Amniotic stem cell (primary cell): ENCODE measurements at places on chromosomes 2 and 18.

DNA sequence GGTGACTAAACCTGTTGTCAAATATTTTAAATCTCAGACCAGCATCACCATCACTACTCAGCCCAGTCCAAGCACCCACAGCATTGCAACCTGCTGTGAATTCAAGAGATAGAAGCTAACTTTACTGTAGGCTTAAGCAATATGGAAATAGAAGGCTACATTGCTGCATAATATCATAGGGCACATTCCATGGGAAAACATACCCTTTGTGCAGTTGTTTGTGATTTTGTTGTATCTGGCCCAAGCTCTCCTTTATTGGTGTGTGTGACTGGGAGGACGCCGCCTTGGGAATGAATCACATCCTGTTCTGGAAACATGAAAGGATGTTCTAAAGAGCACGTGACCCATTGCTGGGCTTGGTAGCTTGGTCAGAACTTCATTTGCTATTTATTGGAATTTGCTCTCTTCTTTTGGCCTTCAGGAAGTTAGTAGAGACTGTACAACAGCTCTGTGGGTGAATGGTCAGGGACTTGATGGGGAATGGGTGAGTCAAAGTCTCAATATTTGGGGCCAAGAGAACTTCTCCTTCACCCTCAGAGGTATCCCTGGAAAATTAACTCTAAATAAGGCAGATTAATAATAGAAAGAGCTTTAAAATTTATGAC, 106.8 kb upstream of the SERPINE2 start:
- DNase-seq, result no peak

DNA sequence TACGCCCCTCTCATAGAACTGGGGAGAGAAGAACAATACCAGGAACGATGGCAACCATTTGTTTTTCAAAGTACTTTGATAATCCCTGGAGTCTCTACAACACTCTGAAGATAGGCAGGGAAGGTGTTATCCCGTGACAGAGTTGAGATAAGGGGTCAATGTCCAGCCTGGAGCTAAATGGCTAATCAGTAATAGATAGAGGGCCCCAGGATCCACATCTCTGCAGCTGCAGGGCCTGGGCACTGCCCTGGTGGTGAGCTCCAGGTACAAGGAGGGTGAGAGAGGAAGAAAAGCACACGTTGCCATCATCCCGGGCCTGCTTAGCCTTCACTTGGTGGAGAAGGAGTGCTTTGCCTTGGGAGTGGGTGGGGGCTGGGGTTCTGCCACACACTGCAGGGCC, 260.6 kb downstream of the PRKCE start:
- no peak for DNase-seq

- no peak for DNase-seq
Observed at GRCh38 chr2:212709280-212709679, 170.7 kb upstream of the ERBB4 start.

GRCh38 chr2:238425979-238426567, 654 bp upstream of the ASB1 start:
- DNase-seq, result no peak

DNA sequence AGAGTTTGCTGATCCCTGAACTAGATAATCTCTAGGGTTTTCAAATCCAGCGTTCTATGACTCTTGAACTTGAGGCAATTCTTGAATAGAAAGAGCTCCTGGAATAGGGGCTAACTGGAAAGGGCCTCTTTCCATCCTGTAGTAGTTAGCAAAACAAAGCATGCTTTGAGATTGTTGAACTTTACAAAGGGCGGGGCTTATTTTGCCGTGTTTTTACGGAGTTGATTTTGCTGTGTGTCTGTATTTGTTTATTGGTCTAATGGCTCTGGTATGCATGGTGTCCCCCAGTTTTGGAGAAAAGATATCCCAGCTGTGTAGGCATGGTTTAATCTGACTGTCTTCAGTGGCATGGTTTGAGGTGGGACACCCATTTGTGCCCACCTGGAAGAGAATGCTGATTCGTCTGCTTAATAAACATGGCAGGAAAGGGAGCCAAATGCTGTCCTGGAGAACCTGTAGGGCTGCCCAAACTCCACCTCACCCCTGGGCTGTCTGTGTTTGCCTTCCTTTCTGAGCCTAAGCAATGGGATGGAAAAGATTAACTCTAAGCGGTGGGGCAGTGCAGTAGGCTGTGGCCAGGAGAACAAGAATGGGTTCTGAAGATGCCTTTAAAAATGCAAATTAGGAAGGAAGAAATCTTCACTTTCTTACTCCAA, 74.1 kb upstream of the FOSL2 start:
- DNase-seq, result no peak
